Right ventricle myocardium superior (tissue), 1 donor: ENCODE measurements at places on chromosomes 16 and 17.

GRCh38 chr16:29899516-29900101, at the start of gene SEZ6L2:
Gene SEZ6L2 (minus strand): TSS chr16:29899550. CDS start chr16:29899019, 531 bp downstream.
- no peak for DNase-seq

GRCh38 chr16:75263963-75264445, 12.6 kb upstream of the BCAR1 start:
- DNase-seq, result peak; percentile 54

DNA sequence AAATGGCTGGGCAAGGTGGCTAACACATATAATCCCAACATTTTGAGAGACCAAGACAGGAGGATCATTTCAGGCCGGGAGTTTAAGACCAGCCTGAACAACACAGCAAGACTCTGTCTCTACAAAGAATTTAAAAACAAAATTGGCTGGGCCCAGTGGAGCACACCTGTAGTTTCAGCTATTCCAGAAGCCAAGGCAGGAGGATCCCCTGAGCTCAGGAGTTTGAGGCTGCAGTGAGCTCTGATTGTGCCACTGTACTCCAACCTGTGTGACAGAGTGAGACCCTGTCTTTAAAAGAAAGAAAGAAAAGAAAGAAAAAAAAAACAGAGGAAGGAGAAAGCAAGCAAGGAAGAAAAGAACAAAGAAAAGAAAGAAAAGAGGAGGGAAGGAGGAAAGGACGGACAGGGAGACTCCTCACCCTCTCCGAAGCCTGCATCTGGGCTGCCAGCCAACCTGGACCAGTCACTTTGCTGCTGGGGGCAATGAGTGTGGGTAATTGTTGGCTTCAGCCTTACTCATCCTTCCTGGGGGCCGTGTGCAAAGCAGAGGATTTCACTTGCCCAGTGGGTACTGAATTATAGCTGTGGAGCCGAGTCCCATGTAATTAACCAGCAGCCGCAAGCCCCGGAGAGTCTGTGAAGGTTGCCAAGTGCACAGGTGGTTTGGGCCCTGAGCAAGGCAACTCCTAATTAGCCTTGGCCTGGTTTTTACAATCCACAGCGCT, 6.7 kb upstream of the MT4 start:
- DNase-seq, result no peak

- DNase-seq, result no peak
Measured at GRCh38 chr16:88005968-88006367, 54.7 kb downstream of the BANP start.

- DNase-seq, result no peak
Measured at GRCh38 chr16:57128771-57129389, 36.5 kb downstream of the CPNE2 start.

- DNase-seq, result no peak
Measured at GRCh38 chr17:10754861-10755591, 25.2 kb upstream of the TMEM220 start.

GRCh38 chr16:77946823-77947222, 75.5 kb upstream of the CLEC3A start:
- no peak for DNase-seq

DNA sequence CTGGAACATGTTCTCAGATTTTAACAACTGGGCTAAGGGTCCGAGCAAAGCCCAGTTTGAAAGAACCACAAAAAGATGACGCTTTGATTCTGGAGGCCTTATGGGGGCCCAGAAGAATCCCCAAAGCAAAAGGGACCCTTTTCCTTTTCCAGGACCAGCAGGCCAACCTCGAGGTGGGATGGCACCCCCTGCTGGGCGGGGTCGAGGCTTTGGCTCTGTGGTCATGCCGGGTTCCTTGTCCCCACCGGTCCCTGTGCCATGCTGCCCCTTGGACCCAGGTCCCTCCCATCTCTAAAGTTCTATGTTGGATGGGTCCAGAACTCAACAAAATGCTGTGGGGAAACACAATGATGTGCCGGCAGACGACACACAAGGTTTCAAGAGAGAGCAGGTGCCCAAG, 30.9 kb downstream of the TMEM204 start:
- peak; percentile 55 for DNase-seq

GRCh38 chr16:86255966-86256365, 254.4 kb upstream of the FOXF1 start:
- no peak for DNase-seq

- no peak for DNase-seq
Measured at GRCh38 chr16:4064950-4065352, 51.3 kb downstream of the ADCY9 start.
